ENCODE measurements at places on chromosomes 16 and 17.

DNA sequence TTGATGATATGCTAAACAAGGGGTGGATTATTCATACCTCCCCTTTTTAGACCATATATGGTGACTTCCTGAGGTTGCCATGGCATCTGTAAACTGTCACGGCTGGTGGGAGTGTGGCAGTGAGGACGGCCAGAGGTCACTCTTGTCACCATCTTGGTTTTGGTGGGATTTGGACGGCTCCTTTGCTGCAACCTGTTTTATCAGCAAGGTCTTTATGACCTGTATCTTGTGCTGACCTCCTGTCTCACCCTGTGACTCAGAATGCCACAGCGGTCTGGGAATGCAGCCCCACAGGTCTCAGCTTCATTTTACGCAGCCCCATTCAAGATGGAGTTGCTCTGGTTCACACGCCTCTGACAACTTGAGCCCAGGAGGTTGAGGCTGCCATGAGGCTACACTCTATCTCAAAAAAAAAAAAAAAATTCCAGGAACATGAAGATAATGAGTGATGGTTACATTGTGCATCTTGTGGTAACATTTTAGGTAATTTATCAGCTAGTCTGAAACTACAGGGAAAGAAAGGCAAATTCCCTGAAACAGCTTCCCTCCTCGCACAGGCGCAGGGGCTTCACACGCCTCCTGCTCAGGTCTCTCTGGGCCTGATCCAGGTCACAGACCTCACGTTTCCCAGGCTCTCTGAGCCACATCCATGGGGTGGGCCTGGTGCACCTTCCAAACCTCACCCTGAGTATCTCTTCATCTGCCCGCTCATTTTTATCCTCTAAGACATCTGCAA is 15.3 kb upstream of the UBE2I start:
- no peak for DNase-seq

DNA sequence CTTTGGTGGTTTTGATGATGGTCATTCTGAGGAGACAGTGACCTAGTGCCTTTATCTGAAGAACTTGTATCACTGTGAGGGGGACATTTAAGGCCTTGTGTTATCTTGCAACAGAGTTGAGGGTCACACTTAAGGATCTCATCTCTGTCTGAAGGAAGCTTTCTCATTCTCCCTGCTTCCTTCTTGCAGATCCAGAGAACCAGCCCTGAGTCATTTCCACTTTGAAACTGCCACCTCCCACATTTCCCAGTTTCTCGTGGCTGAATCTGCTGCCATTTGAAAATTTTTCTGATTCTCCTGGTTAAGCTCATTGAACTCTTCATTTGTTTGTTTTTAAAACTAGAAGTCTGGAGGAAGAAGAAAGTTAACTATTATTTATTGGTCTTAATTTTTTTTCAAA is 190.2 kb upstream of the CDH11 start:
- no peak for DNase-seq

DNA sequence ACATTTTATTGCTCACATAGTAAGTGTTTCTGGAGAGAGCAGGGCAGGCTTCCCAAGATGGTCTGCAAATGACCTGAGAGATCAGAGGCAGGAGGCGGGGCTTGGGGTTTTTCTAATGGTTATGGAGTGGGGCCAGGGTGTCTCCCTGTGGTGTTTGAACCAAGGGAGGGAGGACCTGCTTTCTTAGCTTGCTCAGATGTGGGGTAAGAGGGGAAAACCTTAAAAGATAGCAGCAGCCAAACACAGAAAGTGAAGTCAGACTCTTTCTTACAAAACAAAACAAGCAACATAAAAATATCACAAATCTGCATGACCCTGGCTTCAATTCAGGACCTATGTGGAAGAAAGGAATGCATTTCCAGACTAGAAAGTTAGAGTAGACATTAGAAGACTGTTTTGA is 22.9 kb upstream of the DNAJA2 start:
- peak; percentile 78 for DNase-seq

- peak; percentile 50 for DNase-seq
Observed at GRCh38 chr17:416293-417206, 63.9 kb upstream of the RPH3AL start.

DNA sequence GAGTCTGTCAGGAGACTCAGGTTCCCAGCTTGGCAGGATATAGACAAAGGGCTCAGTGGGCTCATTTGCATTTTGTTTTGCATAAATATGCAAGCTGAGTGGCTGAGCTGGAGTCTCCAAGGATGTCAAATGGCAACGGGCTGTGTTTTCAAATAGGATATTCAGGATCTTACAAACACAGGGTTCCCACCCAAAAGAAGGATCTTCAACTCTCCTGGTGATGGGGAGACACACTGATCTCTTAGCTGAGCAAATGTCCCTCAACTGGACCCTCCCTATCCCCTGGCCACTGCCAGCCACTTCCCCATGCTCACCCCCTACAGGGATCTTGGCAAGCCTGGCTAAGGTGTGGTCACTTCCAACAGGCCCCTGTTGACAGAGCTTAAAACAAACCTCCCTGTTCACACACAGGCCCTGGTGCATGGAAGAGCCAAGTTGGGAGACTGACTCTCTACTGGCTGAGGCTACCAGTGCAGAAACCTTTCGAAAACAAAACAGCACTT is 61.6 kb downstream of the SOX9 start:
- DNase-seq: no peak

- no peak for DNase-seq
Observed at GRCh38 chr17:6796887-6797490, 21.0 kb downstream of the FBXO39 start.

- no peak for DNase-seq
Observed at GRCh38 chr16:87742781-87743490, 22.9 kb downstream of the KLHDC4 start.

GRCh38 chr17:32586666-32587065 is 99.9 kb downstream of the CDK5R1 start:
- no peak for DNase-seq
